ENCODE measurements at places on chromosomes 11 and 22.

DNA sequence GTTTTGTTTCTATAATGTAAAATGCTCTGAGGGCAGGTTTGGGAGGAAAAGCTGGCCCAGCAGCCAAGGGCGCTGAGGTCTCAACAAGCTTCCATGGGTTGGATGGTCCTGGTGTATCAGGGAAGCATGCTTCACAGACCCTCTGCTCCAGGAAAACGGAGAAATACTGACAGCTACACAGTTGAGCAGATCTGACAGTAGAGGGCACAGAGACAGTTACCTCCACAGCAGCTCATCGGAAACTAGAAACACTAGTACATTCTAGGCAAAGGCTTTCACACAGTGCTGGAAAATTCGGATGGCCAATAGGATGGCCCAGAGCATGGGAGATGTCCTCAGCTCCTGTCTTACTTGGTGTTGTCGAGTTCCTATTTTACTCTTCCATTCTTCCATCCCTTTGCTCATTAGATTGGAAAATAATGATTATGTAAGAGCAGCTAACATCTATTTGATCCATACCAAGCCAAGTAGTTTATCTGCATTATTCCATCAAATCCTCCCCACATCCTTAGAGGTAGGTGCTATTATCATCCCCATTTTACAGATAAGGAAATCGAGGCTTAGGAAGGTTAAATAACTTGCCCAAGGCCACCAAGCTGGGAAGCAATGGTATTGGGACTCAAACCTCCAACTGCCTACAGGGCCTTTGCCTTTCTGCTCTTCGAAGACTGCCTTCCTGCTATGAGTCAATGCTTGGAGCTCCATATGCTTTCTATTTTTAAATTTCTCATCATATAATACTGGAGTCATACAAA, 28.3 kb downstream of the LMO2 start:
- DNase-seq = no peak
- H3K4me1 ChIP-seq = peaks cover 2% of the 10 kb centered on the region
- peaks cover 81% of the 10 kb centered on the region for H3K27me3 ChIP-seq
- no peak overlapping the region for H3K4me3 ChIP-seq
- H3K27ac ChIP-seq = no peak overlapping the region

- H3K27me3 ChIP-seq = no peaks in the 10 kb centered on the region
- no peak overlapping the region for H3K4me3 ChIP-seq
- H3K4me1 ChIP-seq = peaks cover 17% of the 10 kb centered on the region
- H3K36me3 ChIP-seq = no peaks in the 10 kb centered on the region
- peak overlapping the region; percentile 92 for H3K27ac ChIP-seq
- no peak for DNase-seq
These were observed 61.7 kb upstream of the CECR2 start for GRCh38 chr22:17307566-17307965.

- no peaks in the 10 kb centered on the region for H3K27me3 ChIP-seq
- peaks cover 4% of the 10 kb centered on the region for H3K4me1 ChIP-seq
- H3K27ac ChIP-seq = peak overlapping the region; percentile 84
- H3K36me3 ChIP-seq = no peaks in the 10 kb centered on the region
- H3K4me3 ChIP-seq = peak overlapping the region; percentile 73
These were observed 7.3 kb upstream of the BRSK2 start for GRCh38 chr11:1382429-1382828.

GRCh38 chr11:108616549-108616948, 23.0 kb upstream of the EXPH5 start:
- peaks cover 2% of the 10 kb centered on the region for H3K4me1 ChIP-seq
- no peak overlapping the region for H3K4me3 ChIP-seq
- no peak overlapping the region for H3K27ac ChIP-seq
- H3K36me3 ChIP-seq = no peaks in the 10 kb centered on the region

- H3K4me3 ChIP-seq = no peak overlapping the region
- no peak for DNase-seq
- H3K27me3 ChIP-seq = peaks cover 7% of the 10 kb centered on the region
- H3K27ac ChIP-seq = no peak overlapping the region
- peaks cover 4% of the 10 kb centered on the region for H3K36me3 ChIP-seq
- H3K4me1 ChIP-seq = peaks cover 2% of the 10 kb centered on the region
These were observed 104.0 kb downstream of the APOL5 start for GRCh38 chr22:35821654-35822053.

DNA sequence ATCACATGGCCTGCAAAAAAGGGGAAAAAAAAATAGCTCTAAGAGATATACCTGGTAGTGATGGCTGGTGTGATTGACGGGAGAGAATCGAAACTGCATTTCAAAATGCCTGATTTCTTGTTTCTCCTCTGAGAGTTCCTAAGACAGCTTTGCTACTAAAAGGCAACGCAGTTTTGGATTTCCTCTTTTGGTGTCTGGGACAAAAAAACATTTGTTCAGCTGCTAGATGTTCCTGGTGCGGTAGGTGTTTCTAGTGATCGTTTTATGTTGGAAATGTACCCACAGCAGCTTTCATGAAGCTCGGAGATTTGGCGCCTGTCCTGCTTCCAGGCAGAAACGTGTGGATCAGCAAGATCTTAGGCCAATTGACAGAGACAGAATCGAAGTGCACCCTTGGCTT, 18.1 kb downstream of the P2RX3 start:
- no peak for DNase-seq
- H3K27me3 ChIP-seq = peaks cover 15% of the 10 kb centered on the region
- H3K36me3 ChIP-seq = peaks cover 5% of the 10 kb centered on the region

- peak overlapping the region; percentile 19 for H3K27ac ChIP-seq
- peaks cover 11% of the 10 kb centered on the region for H3K27me3 ChIP-seq
- DNase-seq = no peak
- no peak overlapping the region for H3K4me3 ChIP-seq
- H3K4me1 ChIP-seq = peaks cover 1% of the 10 kb centered on the region
These were observed 143.3 kb downstream of the CACNA1I start for GRCh38 chr22:39713799-39714290.

DNA sequence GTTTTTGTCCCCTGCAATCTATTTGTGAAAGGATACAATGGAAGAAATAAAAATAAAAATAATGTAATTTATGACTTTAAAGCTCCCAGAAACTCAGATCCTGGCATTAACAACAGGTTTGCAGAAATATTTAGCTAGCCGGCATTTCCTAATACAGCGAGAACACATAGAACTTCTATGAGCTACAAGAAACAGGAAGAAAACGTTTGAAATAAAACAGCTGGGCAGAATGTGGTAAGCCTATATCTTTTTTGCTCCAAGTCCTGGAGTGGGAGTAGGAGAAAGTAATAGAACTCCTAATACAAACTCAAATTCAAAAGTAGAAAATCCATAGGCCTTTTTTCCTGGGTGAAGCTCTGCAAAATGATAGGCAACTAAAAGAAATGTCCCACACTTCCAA, 29.6 kb upstream of the FIBIN start:
- no peak overlapping the region for H3K4me3 ChIP-seq
- DNase-seq = no peak
- no peak overlapping the region for H3K27ac ChIP-seq
- no peaks in the 10 kb centered on the region for H3K36me3 ChIP-seq
- no peaks in the 10 kb centered on the region for H3K27me3 ChIP-seq

GRCh38 chr22:26251869-26252268, 82.6 kb downstream of the SEZ6L start:
- H3K27me3 ChIP-seq = peaks cover 16% of the 10 kb centered on the region
- no peaks in the 10 kb centered on the region for H3K36me3 ChIP-seq
- no peak overlapping the region for H3K27ac ChIP-seq
- DNase-seq = no peak

DNA sequence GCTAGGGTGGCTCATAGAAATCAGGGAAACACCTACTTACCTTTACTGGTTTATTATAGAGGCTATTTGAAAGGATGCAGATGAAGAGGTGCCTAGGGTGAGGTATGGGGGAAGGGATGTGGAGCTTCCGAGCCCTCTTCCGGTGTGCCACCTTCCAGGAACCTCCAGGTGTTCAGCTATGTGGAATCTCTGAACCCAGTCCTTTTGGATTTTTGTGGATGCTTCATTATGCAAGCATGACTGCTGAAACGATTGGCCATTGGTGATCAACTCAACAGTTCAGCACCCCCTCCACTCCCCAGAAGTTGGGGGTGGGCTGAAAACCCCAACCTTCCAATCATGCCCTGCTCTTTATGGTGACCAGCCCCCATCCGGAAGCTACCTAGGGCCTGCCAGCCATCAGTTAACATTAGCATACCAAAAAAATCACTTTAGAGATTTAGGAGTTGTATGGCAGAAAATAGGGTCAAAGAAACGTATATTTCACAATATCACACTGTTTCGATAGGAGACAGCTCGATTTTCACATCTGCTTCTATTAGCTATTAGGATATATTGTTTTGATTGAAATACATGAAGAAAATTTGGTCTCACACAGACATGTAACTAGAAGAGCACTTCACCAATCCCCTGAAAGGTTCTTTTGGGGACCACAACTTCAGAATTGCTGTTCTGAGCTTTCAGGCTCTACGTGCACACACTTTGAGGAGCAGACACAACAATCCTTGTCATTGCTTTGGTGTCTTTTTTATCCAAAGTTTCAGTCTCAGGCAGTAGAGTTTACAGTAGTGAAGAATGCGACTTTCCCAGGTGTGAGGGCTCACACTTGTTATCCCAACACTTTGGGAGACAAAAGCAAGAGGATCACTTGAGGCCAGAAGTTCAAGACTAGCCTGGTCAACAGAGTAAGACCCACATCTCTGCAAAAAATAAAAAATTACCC, 3.3 kb upstream of the POLR2G start:
- H3K4me1 ChIP-seq = peaks cover 16% of the 10 kb centered on the region
- H3K36me3 ChIP-seq = no peaks in the 10 kb centered on the region
- DNase-seq = no peak

DNA sequence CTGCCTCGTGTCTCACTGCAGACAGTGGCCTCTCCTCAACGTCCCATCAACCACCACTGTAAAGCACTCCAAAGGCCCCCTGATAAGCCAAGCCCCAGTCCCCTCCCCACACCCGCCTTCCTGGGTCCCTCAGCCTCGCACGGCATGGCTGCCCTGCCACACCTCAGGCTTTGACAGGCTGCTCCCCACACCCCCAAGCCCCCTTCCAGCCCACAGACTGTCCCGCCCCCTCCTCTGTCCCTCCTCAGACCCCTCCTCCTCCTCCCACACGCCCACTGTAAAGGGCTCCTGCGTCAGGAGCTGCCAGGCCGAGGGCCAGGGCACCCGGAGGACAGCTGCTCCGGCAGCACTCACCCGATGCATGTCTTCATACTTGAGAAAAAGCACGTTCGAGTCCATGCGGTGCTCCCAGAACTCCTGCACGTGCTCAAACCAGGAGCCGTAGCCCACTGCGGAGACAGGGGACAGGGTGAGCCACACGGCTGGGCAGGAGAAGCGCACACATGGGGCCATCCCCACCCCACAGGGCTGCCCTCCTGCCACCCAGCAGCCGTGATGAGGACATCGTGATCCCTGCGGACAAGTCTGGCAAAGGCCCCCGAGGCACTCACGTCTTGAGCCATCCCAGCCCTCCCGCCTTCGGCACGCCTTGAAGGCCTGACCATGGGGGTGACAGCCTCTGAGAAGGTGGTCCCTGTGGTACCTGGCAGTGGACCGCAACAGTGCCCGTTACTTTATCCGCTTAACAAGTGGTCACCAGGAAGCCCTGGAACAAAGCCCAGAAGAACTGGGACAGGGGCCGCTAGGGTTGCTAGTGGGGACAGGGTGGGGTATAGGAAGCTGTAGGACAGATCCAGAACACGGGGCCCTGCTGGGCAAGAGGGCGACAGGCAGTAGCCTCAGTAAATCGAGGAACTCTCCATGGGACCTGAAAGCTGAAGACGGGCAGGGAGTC, 21.5 kb upstream of the EFCAB6 start:
- no peak overlapping the region for H3K4me3 ChIP-seq
- no peak overlapping the region for H3K27ac ChIP-seq
- no peak for DNase-seq
- H3K36me3 ChIP-seq = peaks cover 2% of the 10 kb centered on the region
- peaks cover 15% of the 10 kb centered on the region for H3K27me3 ChIP-seq
- no peaks in the 10 kb centered on the region for H3K4me1 ChIP-seq

GRCh38 chr11:10641177-10641911, 52.2 kb downstream of the IRAG1 start:
- H3K4me1 ChIP-seq = peaks cover 6% of the 10 kb centered on the region
- H3K27ac ChIP-seq = peak overlapping the region; percentile 43
- DNase-seq = no peak
- no peak overlapping the region for H3K4me3 ChIP-seq

DNA sequence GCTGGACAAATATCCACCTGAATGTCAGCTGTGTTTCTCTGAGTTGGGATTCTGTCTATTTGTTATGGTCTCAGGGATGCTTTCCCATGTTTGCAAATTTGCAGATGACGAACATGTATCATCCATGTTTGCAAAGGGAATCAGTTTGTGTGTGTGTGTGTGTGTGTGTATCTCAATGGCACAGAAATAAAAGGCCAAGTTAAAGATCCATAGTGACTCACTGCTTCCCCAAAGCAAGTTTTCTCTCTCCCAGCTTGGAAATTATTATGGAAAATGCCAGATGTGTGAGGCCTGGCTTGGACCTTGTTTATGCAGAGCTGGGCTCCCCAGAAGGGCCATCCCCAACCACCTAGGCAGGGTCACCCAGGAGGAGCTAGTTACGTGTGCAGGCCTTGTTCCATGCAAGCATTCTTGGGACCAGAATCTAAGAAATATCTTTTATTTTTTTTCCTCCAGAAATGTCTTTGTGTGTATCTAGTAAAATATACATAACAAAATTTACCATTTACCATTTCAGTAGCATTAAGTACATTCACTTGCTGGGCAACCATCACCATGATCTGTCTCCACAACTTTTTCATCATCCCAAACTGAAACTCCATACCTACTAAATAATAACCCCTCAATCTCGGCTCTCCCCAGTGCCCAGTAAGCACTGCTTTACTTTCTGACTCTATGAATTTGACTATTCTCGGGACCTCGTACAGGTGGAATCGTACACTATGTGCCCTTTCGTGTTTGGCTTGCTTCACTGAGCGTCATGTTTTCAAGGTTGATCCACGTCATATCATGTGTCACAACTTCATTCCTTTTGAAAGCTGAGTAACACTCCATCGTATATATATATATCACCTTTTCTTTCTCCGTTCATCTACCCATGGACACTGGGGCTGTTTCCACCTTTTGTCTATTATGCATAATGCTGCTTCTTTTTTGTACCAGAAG, 56.6 kb upstream of the WNT7B start:
- H3K4me1 ChIP-seq = peaks cover 7% of the 10 kb centered on the region
- DNase-seq = no peak
- H3K36me3 ChIP-seq = no peaks in the 10 kb centered on the region
- no peaks in the 10 kb centered on the region for H3K27me3 ChIP-seq
- H3K4me3 ChIP-seq = no peak overlapping the region
- H3K27ac ChIP-seq = no peak overlapping the region
